ENCODE measurements at places on chromosomes 12 and 14. TPM values are rescaled to one million over a fixed set of nuclear protein-coding genes. Genes with fewer than 3 reads are reported as not detected.

- peak; percentile 86 for ATAC-seq
Observed at GRCh38 chr14:69996216-69996615, 117.0 kb downstream of the SMOC1 start.

The KCNA5 gene
- total RNA-seq = not detected

DNA sequence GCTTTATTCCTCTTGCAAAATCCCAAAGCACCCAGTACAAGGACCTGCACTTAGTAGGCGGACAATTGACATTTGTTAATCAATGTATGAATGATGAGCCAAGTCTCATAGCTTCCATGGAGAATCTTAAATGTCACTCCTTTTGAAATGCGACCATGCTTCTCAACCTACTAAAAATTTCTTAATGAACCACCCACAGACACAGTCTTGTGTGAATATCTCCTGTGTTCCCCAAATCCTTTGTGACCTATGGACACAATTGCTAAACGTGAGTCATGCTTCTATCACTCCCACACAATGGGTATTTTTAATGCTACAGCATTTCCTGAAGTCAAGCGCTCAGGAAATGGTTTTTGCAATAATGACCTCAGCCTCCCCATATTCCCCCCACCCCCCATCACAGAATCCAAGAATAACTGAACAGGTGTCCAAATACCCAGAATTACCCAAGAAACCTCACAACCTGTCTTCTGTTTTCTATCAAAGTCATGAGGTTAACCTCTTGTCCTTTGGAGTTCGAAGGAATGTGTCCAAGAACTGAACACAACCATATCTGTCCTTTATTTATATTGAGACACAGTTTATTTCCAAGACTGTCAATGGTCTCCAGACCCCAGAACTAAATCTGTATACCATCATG is 163.6 kb upstream of the PLEKHG7 start:
- peak; percentile 78 for ATAC-seq

DNA sequence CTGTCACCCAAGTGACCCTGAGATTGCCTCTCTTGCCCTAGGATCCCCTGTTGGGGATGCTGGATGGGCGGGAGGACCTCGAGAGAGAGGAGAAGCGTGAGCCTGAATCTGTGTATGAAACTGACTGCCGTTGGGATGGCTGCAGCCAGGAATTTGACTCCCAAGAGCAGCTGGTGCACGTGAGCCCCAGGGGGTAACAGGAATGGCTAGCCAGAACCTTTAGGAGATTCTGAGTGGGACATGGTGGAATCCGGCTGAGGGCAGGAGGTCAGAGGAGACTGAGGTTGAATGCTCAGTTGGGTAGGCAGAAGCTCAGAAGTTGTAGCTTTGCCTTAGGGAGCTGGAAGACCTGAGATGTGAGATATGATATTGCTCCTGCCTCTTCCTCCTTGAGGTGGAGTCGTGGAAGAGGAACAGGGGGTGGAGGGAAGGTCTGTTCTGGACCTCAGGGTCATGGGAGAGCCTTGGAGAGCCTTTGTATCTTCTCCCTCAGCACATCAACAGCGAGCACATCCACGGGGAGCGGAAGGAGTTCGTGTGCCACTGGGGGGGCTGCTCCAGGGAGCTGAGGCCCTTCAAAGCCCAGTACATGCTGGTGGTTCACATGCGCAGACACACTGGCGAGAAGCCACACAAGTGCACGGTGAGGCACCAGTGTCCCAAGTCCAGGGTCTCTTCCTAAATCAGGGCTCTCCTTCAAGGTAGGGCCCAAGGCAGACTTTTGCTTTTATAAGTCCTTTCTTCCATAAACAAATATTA is 6.3 kb downstream of the GLI1 start:
- ATAC-seq = no peak

The C12orf56 gene
- total RNA-seq = 3.3 TPM

DNA sequence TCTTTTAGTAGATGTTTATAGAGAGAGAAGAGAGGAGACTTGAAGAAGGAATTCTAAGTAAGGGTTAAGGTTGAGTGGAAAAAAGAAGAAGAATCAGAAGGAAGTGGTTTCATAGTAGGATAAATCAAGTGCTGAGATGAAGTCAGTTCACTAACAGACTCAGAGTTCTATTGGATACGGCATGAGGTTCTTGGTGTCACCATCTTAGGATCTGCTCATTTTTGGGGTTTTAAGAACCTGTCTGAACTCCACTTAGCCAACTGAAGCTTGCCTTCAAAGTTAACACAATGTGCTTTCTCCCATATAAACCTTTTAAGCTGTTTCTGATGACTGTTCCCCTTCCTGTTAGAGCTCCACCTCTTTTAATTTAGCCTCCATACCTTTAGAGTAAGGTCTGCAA is 152.6 kb downstream of the PRKCH start:
- ATAC-seq = no peak

DNA sequence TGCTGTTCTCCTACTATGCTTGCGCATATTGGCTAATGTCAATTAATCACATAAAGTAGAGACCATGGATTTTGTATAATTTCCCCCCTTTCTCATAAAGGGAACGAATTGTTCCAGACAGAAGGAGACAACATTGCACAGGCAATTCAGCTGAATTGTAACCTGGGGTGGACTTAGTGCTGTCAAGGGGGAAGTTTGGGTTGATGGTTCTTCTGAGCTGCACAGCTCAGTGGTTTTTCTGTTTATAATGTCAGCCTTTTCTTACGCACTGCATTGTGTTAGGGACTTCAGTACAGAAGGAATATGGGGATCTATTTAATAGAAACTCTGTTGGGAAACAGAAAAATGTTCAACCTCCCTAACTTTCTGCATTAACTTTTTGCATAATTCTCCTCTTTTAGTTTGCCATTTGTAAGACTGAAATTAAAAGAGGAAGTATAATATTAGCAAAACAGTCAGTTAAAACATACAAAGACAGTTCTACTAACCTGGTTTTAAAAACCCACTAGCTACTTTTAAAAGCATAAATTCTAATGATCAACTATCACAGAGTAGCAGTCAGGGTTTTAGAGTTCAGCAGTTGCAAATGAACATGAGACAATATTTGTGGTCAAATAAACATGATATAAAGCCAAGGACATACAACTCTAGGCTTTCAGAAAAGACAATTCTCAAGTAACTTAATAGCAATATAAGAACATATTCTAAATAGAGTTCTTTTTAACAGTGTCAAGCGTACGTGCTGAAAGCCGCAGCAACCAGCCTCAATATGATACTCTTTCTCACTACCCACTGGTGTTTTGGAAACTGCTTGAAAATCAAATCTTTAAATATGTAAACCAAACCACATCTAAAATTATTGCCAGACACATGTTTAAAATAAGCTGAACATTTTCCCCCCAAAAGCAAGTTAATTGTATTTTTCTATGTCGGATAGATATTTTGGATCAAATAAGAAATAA is 393.0 kb downstream of the FSCB start:
- ATAC-seq = no peak

GRCh38 chr14:78788467-78789360 is 618.5 kb downstream of the NRXN3 start:
- no peak for ATAC-seq

DNA sequence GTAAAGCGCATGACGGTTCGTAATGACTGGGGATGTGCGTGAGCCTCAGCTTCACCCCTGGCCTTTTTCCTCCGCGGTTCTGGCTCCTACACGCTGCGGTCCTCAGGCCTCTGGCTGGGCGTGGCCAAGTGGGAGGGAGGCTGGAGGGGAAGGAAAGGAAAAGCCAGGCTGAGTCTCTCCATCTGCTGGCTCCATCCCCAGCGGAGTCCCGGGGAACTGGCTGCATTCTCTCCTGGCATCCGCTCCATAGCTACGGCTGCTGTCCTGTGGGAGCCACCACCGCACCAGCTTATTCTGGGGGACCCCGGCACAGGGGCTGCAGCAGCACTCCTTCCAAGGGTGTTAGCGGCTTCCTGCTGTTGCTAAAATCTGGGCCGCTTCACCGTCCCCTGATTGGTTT is 68.2 kb upstream of the SLC24A4 start:
- ATAC-seq = no peak

GRCh38 chr12:98406378-98406777 is 109.0 kb upstream of the TMPO start:
- no peak for ATAC-seq

- ATAC-seq = no peak
Observed at GRCh38 chr14:63155511-63156185, 48.6 kb upstream of the RHOJ start.

GRCh38 chr14:57480051-57480450 is 13.6 kb downstream of the CCDC198 start:
- peak; percentile 71 for ATAC-seq

The CLEC7A gene
- 22.3 TPM for total RNA-seq

DNA sequence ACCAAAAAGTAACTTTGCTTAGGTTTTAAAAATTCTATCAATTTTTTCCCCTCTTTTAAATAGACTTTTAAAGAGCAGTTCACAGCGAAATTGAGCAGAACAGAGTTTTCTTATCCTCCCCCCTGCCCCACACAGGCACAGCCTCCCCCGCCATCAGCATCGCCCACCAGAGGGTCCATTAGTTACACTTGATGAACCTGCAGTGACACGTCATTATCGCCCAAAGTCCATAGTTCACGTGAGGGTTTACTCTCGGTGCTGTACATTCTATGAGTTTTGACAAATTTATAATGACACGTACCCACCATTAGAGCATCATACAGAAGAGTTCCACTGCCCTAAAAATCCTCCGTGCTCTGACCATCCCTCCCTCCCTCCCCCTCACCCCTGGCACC is 58.4 kb downstream of the FZD10 start:
- no peak for ATAC-seq

DNA sequence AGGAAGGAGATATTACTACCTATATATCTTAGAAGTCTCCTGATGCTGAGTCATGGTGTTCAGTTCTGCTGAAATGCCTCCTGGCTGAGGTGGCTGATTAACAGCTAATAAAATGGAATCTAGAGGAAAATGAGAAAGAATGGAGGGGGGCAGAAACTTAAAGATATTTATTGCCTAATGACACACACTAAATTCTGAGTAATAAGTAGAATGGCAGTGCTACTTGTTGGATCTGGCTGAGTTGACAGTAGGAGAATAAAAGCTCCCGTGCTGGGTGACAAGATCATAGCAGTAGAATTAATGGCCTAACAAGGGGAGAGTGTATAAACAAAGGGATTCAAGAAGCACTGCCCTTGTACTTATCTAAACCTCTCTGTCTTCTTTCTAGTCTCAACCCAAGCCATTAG is 137.5 kb downstream of the CNTN1 start:
- ATAC-seq = no peak

The WIF1 gene
- 0.20 TPM for total RNA-seq

GRCh38 chr12:47307680-47308399 is 228.1 kb upstream of the AMIGO2 start:
- peak; percentile 75 for ATAC-seq

The LGR5 gene
- total RNA-seq = not detected

GRCh38 chr12:125134576-125134975 is 69.3 kb downstream of the AACS start:
- no peak for ATAC-seq

DNA sequence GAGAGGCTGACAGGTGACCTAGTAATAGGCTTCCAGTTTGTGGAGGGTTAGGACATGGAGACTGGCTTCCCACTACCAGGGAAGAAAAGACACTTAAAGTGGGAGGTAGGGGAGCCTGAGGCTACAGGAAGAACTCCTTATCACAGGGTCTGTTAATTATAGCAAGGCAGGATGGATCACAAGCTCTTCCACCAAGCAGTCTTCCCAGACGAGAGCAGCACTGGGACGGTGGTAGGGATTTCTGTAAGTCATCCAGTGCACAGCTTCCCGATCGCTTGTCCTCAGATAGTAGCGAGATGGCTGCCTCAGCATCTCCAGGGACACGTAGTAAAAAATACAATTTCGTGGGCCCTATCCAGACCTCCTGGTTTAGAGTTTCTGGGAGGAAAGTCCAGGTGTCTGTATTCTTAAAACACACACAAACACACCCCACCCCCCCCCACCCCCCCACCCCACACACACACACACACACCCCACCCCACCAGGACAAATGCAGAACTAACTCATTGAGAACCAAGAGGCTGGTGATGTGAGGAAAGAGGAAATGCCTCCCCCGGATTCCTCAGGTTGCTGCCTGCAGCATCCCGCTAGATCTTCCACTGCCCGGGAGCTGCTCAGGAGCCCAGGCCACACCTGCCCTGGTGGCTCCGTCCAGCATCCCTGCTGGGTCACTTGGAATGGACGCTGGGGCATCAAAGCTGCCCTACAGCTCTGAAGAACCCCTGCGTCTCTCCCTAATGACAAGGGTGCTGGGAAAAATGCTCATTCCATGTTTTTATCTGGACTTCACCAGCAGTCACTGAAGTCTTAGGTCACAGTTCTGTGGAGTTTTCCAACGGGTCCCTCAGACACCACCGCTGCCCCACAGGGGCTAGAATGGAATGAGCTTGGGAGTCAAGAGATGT is 307.2 kb downstream of the CACNA1C start:
- no peak for ATAC-seq

The ZC3H14 gene
- total RNA-seq = 32.7 TPM

DNA sequence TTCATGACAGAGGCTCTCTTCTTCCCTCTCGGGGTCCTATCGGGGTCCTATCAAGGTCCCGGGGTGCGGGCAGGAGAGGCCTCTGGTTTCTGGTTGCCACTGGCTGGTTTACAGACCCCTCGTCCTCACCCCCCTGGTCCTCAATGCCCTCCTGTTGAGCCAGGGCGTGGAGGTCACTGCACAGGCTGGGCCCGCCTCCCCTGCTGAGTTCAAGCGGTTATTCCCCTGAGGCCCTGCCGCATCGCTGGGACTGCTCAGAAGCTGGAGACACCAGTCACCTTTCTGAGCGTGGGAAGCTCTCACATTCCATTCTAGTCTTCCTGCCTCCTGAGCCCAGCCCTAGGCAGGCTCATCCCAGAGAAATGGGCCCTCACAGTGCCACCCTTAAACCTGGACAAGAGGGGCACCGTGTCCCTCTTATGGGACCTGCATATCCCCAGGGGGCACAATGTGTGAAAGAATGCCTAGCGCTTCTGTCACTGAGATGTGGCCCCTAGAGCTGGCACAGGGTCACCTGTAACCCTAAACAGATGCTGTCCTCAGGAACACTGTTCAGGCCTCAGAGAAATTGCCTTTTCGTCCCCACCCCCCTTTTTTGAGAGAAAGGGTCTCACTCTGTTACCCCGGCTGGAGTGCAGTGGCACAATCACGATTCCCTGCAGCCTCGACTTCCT is 177.7 kb upstream of the RGS6 start:
- no peak for ATAC-seq
